M059J (cell line): ENCODE measurements at places on chromosomes 12 and 14. TPM values are rescaled to one million over a fixed set of nuclear protein-coding genes. Genes with fewer than 3 reads are reported as not detected.

DNA sequence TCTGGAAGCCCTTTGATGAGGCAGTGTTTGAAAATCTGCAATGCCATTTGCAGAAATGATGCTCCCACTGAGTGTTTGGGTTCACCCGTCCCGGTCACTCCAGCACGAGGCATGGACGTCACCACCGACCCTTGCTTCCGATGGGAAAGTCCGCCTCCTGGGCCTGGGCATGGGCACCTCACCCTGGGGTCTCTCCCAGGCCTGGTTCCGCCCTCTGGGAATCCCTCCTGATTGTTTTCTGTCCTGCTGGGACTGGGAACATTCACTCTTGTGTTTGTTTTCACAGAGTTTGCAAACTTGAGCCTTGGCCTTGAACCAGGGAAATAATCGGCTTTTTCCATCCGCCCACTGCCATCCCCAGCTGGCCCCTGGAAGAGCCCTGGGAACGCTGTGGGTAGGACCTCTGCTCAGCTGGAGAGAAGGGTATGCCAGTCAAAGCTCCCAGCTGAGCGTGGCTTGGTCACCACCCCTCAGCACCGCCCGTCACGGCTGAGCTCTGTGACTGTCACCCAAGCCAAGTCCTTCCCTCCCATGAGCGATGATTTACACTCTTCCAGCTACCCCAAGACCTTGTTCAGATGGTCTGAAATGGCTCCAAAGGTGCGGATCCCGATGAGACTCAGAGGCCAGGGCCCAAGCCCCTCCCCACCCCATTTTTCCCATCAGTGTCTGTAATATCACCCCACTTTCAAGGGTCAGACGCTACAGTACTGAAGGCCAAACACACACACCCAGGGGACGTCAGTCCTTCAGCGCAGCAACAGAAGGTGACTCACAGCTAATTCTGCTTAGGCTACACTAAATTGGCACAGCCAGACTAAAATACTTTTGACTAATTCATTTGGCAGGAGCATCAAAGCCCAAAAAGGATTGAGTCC, 34.1 kb upstream of the FZD10 start:
- peak; percentile 11 for DNase-seq

DNA sequence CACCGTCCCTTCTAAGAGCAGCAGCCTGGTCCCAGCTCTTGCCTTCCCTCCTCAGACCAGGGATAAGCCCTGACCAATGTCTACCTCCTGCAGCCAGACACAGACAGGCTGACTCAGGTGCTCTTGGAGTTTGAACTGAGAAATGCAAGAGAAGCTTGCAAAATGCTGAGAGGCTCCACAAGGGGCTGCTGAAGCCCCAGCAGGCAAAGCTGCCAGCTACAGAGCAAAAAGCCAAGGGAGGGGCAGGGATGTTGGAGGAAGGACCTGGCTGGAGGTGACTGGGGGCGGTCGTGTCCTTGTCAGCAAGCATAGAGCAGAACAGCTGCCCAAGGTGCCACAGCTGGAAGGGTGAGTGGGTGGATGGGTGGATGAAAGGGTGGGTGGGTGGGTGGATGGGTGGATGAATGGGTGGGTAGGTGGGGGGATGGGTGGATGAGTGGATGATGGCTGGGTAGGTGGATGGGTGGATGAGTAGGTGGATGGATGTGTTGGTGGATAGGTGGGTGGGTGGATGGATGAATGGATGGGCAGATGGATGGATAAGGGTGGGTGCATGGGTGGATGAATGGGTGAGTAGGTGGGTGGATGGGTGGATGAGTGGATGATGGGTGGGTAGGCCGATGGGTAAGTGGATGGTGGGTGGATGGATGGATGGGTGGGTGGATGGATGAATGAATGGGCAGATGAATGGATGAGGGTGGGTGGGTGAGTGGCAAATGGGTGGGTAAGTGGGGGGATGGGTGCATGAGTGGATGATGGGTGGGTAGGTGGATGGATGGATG, 4.0 kb upstream of the INF2 start:
- DNase-seq: no peak

DNA sequence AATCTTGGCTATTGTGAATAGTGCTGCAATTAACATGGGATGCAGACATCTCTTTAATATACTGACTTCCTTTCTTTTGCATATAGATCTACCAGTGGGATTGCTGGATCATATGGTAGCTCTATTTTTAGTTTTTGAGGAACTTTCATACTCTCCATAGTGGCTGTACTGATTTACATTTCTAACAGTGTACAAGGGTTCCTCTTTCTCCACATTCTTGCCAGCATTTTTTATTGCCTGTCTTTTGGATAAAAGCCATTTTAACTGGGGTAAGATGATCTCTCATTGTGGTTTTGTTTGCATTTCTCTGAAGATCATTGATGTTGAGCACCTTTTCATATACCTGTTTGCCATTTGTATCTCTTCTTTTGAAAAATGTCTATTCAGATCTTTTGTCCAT, 8.4 kb downstream of the AMDHD1 start:
- peak; percentile 15 for DNase-seq

GRCh38 chr14:95258754-95259593, 60.7 kb downstream of the CLMN start:
- DNase-seq: no peak

GRCh38 chr12:7042842-7043241, 17.7 kb upstream of the C1S start:
- peak; percentile 54 for DNase-seq

GRCh38 chr12:66090157-66090556, 40.4 kb downstream of the LLPH start:
- DNase-seq: no peak

DNA sequence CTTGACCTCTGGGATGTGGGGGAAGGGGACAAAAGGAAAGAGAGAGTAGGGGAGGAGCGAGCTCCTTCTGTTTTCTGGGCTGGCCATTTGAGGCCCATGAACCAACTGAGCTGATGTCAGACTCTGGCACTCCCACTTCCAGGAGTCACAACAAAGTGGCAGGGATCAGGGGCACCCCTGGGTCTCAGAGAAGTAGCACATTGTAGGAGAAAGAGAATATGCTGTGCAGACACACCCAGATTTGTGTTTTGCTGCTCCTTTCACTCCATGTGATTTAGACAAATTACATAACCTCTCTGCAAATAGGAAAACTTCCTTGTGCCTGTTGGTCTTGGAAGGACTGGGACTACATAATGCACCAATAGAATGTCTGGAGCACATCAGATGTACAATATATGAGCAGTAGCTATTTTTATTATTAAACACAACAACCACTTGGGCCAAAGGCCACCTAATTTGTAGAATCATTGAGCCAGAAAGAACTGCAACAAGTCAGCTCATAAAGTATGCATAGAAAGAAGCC, 265.5 kb downstream of the ZFP36L1 start:
- peak; percentile 75 for DNase-seq

- no peak for DNase-seq
Observed at GRCh38 chr12:18461758-18462157, 200.4 kb downstream of the PIK3C2G start.

GRCh38 chr14:32104308-32104707, 27.2 kb downstream of the ARHGAP5 start:
- no peak for DNase-seq

DNA sequence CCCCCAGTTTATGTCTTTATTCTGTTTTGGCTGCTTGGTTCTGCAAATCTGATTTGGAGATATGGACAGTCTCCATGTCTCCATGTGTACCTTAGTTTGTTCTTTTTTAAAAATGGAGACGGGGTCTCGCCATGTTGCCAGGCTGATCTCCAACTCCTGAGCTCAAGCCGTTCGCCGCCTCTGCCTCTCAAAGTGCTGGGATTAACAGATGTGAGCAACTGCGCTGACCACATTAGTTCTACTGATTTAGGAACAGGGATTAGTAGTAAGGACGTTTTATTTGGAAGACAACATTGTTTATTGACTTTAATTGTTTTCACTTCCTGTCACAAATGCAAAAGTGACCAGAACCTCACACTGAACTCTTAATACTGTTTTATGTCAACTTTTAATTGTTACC, 14.7 kb downstream of the AEBP2 start:
- DNase-seq: no peak

DNA sequence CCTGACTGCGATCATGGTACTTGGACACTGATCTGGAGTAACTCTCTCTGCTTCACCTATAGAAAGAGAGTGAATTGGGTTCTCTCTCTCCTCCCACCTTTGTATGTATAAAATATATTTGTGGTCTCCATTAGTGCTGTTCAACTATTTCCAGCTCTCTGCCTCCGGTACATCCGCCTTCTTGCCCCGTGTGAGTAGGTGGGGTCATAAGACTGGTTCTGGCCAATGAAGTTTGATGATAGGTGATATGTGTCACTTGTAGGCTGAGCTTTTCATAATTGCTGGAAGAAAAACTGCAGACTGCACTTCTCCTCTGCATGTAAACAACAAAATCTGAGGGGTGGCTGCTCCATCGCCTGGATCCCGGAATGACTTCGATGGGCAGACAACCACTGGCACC, 210.4 kb downstream of the EXOC5 start:
- DNase-seq: no peak

DNA sequence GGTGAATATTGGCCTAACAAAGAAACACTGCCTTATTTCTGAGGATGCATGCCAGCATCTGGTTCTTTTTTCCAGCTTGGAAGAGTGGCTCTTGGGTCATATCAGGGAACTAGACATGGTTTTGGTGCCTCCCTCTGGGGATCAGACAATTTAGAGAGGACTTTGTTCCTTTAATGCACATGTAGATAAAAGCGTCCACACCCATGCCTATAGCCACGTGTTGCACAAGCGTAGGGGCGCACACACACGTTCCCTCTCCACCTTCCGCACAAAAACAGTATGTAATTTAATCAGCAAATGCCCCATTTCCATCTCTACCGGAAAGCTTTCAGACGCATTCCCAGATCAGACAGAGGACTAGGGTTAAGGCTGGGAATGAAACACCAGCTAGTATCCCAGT, 61.7 kb upstream of the RIC8B start:
- no peak for DNase-seq

- DNase-seq: peak; percentile 39
Observed at GRCh38 chr12:131833896-131834641, 5.9 kb downstream of the MMP17 start.

GRCh38 chr12:55965941-55966407, at the start of gene PMEL:
TSS of gene PMEL (minus strand) at chr12:55966042. CDS start at chr12:55966011, 31 bp downstream.
- DNase-seq: no peak

DNA sequence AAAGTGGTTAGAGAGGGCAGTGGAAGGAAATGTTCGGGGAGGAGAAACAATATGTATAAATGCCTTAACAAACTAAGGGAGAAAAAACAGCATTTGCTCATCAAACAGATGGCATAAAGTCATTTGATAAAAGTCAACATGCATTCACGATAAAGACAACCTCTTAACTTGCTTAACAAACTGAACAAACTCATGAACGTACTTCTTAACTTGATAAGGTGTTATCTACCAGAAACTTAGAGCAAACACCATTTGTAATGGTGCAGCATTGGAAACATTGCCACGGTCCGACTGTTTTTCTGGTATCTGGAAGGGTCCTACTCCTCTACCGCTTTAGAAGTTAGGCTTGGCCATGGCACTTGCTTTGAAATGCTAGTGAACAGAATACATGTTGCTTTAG, 4.2 kb upstream of the RPS6KL1 start:
- no peak for DNase-seq

DNA sequence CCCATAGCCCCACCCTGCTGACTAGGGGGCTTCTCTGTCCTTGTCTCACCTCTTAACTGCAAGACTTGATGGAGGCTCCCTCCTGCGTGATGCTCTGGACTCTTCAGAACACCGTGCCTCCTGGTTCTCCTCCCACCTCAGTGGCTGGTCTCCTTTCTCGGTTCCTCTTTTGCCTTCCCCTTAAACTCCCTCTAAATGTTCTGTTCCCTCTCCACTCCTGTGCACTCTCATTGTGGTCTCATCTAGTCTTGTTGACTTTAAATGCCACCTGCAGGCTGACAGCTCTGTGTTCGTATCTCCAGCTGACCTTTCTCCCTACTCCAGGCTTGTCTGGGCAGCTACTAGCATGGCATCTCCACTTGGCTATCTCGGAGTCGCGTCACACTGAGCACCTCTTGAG, 28.3 kb downstream of the DYNC1H1 start:
- no peak for DNase-seq

DNA sequence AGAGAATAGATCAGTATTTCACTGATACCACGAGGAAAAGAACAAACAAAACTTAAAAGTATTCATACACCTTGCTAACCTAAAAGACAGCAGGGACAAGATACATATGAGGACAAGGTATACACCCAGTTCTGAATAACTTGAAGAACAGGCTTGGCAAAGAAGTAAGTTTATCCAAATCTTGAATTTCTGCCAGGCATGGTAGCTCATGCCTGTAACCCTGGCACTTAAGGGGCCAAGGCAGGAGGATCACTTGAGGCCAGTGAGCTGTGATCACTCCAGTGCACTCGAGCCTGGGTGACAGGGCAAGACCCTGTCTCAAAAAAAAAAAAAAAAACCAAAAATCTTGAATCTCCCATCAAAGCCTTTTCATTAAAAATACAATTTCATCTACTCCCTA, 25.0 kb downstream of the EIF2S1 start:
- DNase-seq: no peak

GRCh38 chr14:24563505-24563904, 12.5 kb downstream of the CTSG start:
- DNase-seq: no peak

DNA sequence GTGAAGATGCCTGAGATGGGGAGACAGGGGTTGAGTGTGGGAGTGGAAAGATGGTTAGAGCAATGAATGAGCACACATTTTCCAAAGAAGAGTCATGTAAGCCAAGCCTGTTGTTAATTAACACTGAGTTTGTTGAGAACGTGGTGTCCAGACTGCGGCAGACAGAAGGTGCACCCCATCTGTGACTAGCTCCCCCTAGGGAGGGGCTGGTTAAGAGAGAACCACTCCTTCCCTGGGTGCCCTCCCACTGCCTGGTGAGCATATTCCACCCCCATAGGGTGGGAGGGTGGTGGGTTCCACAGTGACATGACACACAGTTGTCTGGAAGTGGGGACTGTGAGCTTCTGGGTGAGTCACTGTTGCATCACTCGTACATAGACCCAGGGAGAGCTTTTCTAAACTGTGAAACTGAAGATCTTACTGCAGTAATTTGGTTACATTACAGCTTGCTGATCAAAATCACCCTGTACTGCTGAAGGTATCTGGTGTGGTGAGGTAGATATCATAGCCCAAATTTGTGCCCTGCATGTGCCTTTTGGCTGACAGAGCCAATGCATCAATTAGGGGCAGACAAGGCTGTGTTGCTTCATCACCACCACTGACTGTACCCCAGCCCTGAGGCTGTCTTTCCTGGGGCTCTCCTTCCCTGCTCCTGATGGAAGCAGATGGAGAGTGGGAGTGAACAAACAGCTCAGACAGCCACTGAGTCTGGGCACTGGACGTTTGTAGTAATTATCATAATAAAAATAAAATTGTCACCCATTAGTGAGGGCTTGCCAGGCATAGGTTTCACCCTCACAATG, 150.9 kb downstream of the EMP1 start:
- DNase-seq: peak; percentile 50

- peak; percentile 56 for DNase-seq
Observed at GRCh38 chr14:65565948-65566347, 153.4 kb downstream of the FUT8 start.

- peak; percentile 59 for DNase-seq
Observed at GRCh38 chr14:51792809-51793208, 67.6 kb upstream of the GNG2 start.

- no peak for DNase-seq
Observed at GRCh38 chr12:118537481-118537917, 161.1 kb downstream of the SUDS3 start.

Gene HSPB8
- total RNA-seq: 16.3 and 18.4 TPM in 2 replicates

Gene KRT75
- 0.02 TPM in 1 of 2 replicates, not detected in the other for total RNA-seq

Gene GPHN
- 1.3 and 12.6 TPM in 2 replicates for total RNA-seq

Gene IAPP
- not detected in 2 replicates for total RNA-seq

Gene KSR2
- total RNA-seq: 0.20 and 0.30 TPM in 2 replicates

Gene OR9K2
- not detected in 2 replicates for total RNA-seq

Gene CTDSP2
- 37.3 and 44.2 TPM in 2 replicates for total RNA-seq

Gene SERPINA9
- not detected in 2 replicates for total RNA-seq

Gene GLIPR1L1
- not detected in 2 replicates for total RNA-seq

Gene SLC8B1
- total RNA-seq: 8.0 and 12.8 TPM in 2 replicates
